Mesothelial cell of epicardium (in vitro differentiated cells): ENCODE measurements at places on chromosomes 1 and 21.

DNA sequence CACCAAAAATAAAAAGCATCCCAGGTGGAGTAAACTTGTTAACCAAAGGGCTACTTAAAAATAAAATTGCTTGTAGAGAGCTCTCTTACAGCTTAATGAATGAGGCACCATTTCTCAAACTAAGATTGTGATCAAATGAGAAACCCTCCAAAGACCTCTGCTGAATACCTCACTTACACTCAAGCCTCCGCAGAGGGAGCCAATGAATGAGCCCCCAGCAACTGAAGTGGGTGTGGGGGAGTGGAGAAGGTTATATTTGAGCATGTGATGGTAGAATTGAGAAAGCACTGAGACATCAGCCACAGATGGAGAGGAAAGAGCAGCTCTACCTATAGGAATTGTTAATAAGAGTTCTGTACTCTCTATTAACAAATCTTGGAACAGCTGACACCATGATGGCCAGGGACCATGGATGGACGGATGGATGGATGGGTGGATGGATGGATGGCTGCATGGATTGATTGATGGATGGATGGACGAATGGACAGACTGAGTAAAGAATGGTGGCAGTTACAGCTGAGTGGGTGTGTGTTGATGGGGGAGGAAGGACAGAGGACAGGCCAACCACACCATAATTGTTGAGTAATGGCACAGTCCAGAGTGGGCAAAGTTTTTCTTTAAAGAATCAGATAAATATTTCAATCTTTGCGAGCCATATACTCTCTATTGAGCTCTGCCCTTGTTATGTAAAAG, 20.3 kb upstream of the TIAM1 start:
- DNase-seq = no peak

DNA sequence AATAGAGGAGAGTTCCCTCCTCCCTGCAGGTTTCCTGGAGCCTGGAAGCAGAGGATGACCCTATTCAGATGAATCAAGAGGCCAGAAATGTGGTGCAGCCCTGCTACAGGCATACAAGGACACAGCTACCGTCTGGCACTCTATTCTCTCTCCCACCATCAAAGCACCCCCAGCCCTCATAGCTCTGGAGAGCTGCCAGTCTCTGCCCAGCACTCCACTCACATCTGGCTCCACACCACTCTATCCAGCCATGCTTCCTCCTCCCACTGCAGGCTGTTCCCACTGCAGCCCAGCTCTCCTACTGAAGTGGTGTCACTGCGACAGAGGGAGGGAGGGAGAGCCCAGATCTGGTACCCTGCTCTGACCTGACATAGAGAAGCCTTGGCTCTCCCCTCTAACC, 18.4 kb downstream of the SYT2 start:
- no peak for DNase-seq

- no peak for DNase-seq
These were observed 246.7 kb downstream of the MRPL39 start for GRCh38 chr21:25360593-25360992.

DNA sequence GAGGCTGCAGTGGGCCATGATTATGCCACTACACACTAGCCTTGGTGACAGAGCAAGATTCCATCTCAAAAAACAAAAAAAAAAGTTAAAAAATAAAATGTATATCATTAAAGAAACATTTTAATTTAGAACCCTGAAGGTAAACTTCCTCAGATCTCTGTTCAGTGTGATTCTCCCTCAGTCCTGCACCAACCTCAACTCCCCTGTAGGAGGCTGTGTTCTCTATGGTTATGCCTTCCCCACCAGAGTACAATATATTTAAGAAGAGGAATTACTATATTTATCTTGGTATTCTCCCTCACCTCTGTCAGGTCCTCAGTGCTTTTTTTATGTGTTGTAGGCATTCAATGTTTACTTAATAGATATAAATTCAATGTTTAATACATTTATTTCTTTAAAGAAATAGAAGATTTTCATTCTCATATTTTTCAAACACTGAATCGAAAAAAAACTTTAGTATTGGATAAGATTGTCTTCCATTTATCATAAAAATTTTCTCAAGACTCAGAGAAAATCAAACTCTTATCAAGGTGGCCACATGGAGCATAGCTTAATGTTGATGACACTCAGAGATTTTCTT, 4.8 kb upstream of the LRRC8B start:
- DNase-seq = no peak

GRCh38 chr1:203492082-203492747, 1.7 kb upstream of the OPTC start:
- no peak for DNase-seq

GRCh38 chr1:1371746-1372711, 3.0 kb downstream of the AURKAIP1 start:
- DNase-seq = peak; percentile 88

DNA sequence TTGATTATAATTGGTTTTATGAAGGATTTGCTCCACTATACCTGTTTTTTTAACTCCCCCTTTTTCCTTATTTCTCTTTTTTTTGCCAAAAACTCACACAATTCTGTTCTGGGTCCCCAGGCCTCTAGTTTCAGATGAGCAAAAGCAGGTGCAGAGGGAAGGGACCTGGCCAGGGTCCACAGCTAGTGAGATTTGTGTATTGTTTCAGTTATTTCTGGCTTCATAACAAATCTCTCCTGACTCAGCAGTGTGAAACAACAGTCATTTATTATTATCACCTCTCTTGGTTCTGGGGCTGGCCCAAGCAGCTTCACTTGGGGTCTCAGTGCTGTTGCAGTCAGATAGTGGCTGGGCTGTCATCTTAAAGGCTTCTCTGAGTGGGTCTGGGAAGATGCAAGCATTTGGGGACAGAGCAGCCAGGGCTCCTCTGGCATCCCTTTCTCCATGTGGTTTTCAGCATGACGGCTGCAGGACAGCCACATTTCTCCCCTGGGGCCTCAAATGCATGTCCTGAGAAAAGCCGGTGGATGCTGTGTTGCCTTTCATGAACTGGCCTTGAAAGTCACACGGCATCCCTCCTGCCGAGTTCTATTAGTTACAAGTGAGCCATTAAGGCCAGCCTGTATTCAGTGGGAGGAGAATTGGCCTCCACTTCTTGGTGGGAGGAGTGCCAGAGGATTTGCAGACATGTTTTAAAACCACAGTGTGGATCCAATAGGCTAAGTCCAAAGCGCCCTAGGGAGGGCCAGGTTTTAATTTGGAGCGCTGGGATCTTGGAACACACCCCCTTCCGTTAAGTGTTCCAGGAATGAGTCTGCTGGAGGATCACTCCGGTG, 137.1 kb downstream of the CAMTA1 start:
- DNase-seq = no peak

DNA sequence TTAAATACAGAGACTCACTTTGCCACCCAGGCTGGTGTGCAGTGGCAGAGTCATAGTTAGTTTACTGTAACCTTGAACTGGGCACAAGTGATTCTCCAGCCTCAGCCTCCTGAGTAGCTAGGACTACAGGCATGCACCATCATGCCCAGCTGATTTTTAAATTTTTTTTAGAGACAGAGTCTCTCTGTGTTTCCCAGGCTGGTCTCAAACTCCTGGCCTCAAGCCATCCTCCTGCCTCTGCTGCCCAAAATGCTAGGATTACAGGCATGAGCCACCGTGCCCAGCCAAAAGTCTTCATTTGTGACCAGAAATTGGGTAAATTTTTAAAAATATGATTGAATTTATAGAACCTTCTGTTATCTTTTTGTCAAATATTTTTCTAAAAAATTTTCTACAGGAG, 17.9 kb upstream of the TARS2 start:
- no peak for DNase-seq

- no peak for DNase-seq
These were observed 82.4 kb downstream of the ABCA4 start for GRCh38 chr1:94038511-94038910.

- DNase-seq = no peak
These were observed 24.7 kb downstream of the RNF2 start for GRCh38 chr1:185070051-185070450.

- no peak for DNase-seq
These were observed 33.1 kb downstream of the MTOR start for GRCh38 chr1:11229203-11229602.

GRCh38 chr1:231694075-231694431, 67.5 kb downstream of the DISC1 start:
- no peak for DNase-seq

- DNase-seq = no peak
These were observed 44.8 kb upstream of the SGIP1 start for GRCh38 chr1:66489151-66489550.

DNA sequence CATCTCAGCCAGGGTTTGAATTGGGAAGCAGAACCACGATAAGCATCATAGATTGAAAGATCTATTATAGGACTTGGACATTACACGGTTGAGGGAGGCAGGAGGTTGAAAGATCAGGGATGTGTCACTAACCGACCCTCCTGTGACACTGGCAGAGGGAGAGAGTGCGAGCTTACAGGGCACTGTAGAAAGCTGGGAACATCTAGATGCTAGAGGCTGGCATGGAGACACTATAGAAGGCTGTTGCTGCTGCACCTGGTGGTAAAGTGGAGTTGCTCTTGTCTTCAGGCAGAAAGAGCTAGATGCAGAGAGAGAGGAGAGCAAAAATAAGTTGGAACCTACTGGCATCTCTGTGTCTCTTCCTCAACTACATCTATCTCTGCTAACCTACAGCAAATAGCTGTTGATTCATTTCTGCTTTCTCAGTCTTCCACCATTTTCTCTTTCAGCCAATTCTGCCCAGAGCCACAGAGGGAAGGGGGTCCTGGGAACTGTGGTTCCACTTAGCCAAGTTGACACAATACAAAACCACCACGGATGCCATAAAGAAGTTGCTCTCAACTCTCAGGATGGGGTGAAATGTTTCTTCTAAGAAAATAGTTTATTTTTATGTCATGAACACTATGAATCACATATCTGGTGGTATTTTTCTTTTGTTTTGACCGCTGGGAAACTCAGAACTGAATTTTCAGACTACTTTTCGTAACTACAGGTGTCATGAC, 155.9 kb downstream of the ZNF281 start:
- DNase-seq = no peak

DNA sequence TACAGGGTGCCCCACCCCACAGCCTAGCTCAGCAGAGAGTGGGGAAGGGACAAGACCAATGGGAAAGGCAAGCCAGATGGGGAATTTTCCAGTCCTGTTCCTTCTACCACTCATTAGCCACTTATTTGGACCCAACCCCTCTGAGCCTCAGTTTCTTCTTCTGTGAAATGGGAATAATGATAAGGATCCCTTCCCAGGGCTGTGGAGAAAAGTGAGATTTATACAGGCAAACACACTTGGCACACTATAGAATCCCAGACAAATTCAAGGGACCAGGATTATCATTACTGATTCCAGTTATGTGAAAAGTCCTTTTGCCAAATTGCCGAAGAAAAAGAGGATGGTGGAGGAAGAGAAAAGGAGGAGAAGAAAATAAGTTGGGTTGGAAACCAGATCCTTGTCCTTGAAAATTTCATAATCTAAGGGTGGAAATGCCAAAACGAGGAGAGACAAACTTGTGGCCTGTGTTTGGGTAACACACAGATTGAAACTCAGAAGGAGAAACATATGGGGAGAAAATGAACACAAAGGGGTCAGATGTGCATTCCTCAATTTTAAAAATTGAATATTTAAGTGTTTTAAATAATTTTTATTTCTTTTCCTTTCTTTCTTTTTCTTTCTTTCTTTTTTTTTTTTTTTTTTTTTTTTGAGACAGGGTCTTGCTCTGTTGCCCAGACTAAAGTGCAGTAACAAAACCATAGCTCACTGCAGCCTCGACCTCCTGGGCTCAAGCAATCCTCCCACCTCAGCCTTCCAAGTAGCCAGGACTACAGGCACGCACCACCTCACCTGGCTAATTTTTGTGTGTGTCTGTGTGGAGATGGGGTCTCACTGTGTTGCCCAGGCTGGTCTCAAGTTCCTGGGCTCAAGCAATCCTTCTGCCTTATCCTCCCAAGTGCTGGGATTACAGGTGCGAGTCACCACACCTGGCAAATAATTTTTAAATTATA, 9.6 kb downstream of the CAPN2 start:
- DNase-seq = no peak

GRCh38 chr1:243964915-243965314, 86.2 kb upstream of the ZBTB18 start:
- no peak for DNase-seq

DNA sequence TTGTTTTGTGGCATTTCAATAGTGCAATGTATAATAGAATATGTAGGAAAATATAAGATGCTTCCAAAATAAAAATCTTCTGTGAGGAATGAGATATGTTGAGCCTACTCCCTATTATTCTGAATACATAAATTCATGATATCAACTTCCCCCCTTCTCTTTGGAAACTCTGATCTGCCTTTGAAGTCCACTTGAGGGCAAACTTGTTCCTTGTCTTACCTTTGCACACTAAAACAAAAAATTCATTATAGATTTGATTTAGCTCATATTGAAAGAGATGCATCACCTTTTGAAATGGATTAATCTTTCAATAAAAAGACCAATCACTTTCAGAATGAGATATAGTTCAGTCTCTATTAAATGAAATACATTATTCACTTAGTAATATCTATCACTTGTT, 580.7 kb upstream of the ADGRL4 start:
- DNase-seq = no peak

GRCh38 chr1:228334226-228334935, 72.3 kb downstream of the TRIM11 start:
- DNase-seq = no peak

DNA sequence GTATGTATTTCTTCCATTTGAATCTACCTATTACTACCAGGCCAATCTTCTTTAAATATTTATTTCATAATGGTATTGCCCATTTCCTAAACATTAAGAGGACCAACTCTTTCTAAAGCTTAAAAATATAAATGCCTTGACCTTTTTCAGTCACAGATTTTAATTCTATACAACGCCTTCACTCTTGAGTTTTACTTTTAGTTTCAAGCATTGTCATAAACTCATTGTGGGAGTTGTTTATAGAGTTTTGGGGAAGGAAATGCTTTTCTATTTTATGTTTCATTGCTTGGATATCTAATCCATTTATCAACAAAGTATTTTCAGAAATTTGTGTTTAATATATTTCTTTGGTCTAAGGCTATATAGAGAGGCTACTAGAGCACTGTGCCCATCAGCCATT, 155.8 kb downstream of the DPYD start:
- DNase-seq = no peak

- DNase-seq = no peak
These were observed 8.6 kb upstream of the LHX4 start for GRCh38 chr1:180221462-180221861.

GRCh38 chr1:56821462-56821797, 2.2 kb upstream of the FYB2 start:
- no peak for DNase-seq

DNA sequence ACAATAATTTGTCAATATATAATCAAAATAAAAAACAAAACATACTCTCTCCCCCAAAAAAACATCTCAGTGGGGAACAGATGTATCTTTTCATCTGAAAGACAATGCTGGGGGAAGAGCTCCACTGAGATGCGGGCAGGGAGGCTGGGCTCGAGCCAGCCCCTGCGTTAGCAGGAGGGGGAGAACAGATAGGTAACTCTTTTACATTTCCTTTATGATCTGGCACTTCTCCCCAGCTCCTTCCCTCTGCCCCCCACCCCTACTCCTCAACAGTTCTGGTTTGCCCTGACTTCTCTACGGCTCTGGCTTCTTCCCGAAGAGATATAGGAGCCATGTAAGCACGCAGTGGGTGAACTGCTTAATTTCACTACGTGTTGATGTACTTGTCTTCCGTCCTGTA, 12.4 kb downstream of the LEPR start:
- DNase-seq = no peak
